NCI-H1092 (cell line): ENCODE measurements at places on chromosomes 7 and 10.

GRCh38 chr7:70134029-70134770 lies 535.9 kb downstream of the AUTS2 start:
- no peak for DNase-seq

DNA sequence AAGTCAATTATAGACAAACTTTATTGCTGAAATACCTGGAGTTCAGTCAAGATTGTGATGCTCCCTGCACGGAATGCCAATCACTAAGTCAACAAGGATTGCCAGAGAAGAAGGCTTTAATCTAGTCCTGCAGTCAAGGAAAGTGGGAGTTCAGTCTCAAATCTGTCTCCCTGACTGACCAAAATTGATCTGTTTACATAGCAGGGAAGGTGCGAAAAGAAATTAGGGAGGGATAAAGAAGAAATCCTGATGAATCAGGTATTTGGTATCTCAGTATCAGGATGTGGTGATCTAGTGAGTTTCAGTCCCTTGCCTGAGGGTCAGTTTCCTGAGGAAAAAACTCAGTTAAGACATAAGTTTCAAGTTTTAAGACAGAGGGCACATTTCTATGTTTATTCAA lies 2.1 kb upstream of the AKR1D1 start:
- no peak for DNase-seq

- no peak for DNase-seq
Measured at GRCh38 chr7:21912305-21912704, 33.4 kb downstream of the CDCA7L start.

DNA sequence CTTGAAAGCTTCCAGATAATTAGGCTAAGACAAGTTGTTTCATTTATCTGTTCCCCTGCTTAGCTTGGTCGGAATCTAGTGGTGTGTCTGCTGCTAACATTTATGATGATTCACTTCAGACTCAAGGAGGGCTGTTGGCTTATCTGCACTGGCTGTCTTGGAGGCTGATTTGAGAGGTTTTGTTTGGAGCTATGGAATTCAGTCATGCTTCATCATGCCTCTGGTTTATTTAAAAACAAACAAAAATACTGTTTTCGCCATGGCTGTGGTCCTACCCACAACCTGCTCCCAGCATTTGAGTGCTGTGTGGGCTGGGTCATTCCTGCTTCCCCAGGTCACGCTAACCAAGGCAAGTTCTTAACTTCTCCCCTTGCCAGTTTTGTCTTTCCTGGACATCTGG lies 11.7 kb upstream of the ARPC1B start:
- DNase-seq, result no peak

- no peak for DNase-seq
Measured at GRCh38 chr10:124090601-124091209, 2.7 kb downstream of the CHST15 start.

GRCh38 chr7:4805110-4805983 lies 29.9 kb downstream of the AP5Z1 start:
- no peak for DNase-seq

GRCh38 chr10:86234541-86235270 lies 131.9 kb downstream of the GRID1 start:
- no peak for DNase-seq

- DNase-seq, result no peak
Measured at GRCh38 chr7:25805027-25805687, 346.8 kb upstream of the NFE2L3 start.

GRCh38 chr10:34186745-34187144 lies 628.4 kb downstream of the PARD3 start:
- no peak for DNase-seq

DNA sequence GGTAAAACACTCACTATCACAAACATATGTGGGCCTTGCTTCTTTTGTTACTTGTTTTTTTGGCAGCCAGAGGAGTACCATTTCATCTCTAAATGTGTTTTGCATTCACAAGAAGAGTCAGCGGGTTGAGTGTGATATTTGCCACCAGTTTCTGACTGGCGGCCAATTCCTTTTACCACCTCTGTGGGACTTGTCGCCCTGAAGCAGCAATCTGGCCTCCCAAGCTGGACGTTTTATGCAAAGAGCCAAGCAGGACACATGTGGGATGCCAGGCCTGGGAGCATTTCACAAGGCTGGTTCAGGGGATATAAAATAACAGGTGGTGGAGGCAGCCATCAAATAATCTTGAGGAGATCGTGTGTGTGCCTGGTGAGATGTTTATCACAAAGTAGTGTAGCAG lies 61.8 kb upstream of the TRIL start:
- DNase-seq, result peak; percentile 71

DNA sequence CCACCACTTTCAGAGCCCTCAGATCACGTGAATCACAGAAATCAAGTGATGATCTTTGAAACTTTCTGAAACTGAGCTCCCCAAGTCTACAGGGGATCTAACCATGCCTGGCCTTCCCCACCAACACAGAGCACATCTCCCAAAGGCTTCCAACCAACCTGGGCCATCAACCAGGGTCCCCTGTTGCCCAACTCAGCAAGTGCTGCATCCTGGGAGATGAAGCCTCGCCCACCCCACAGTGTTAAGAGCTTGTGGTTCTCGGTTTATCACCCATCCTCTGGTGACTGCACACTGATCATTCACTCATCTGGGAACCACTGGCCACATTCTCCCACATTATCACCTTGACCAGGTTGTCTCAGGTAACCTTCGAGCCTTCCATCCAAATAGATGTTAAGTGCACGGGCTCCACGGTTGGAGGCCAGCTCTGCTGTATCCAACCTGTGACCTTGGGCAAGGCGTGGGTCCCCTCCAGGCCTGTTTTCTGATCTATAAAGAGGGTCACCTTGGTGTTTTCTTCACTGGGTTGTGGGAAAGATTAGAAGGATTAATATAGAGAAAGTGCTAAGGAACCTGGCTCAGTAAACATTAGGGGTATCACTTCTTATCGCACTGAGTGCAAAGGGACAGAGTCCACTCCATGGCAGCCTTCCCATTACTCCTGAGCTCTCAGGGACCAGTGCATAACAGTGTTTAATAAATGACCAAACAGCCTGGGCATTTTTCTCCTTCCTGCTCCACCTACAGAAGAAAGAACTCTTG lies 3.6 kb downstream of the ZNF488 start:
- DNase-seq, result no peak

- no peak for DNase-seq
Measured at GRCh38 chr10:13681528-13681927, 94.8 kb downstream of the PRPF18 start.

DNA sequence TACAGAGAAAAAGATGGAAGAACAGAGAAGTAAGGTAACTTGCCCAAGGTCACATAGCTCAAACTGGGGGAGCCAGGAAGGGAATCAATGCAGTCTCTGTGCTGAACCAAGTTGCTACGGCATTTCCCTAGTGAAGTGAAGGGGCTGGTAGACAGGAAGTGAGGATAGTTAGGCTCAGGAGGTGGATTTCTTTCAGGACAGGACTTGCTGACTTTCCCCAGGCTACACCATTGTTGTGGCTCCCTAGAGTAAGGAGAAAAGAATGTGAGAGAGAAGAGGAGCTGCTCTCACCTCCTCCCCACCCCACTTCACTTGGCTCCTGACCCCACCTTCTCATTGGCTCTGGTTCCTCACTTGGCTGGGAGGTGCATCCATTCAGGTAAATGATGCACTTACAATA lies 316.9 kb downstream of the INHBA start:
- no peak for DNase-seq

- no peak for DNase-seq
Measured at GRCh38 chr10:123890226-123890625, 1.4 kb downstream of the CPXM2 start.

DNA sequence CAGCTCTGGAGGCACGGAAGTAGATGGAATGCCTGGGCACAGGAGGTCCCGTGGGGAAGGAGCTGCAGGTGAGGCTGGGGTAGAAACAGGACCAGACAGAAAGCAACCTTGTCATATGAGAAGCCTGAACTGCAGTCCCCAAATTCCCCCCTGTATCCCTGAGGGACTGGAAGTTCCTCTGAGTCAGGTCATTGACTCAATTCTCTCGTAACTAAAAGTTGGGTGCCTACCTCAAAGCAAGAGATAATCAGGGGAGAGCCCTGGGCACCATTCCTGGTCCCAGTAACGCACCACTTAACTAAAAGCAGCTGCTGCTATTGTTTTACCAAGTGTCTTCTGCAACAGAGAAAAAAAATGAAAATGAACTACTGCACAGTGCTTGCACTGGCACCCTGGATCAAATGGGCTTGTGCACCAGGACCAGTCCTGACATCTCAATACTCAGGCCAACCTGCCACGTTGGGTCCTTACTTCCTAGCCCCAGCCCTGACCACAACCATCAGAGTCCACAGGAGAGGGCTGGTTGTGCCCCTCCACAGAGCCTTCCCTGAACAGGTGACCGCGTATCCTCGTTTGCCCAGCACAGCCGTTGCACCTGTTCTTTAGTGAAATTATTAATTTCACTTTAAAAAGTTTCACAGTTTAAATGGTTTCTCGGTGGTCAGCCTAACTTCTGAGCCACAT lies 79.3 kb downstream of the GRID1 start:
- DNase-seq, result no peak

DNA sequence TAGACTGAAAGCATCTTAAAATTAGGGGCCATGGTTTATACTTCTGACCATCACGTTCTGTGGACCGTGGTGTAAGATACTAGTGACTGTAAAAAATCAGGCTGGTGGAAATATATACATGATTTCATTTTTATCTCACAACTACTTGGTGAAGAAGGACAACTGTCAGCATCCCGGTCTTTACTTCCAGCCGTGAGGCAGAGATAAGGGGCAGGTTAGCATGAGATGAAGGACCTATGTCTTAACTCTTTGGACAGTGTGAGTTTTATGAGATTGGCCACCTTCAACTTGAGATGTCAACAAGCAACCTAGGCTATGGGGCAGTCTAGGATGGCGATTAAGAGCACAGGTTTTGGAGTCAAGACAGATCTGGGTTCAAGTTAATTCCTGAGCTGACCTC lies 37.5 kb upstream of the FAM171A1 start:
- no peak for DNase-seq

DNA sequence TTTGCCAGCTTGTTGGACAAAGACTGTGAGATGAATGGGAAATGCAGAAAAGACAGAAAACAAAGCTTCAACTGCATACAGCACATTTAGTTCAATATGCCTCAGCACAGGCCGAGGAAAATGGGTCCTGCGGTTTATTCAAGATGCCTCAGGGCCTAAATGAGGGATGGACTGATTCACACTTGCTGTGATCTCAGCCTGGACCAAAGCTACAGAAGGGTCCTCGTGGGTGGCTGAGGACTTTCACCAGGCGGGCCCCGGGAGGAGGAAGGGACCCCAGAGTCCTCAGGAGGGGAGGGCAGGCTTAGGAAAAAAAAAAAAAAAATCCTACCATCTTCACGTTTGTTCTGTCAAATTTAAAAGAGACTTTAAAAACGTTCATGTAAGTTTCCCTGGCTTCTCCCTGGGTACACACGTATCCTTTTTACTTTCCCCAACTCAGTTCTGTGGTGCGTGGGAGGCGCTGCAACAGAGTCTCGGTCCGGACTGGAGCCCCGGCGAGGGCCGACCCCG lies 624 bp upstream of the ZNF783 start:
- no peak for DNase-seq

- no peak for DNase-seq
Measured at GRCh38 chr10:28246023-28246422, 56.8 kb downstream of the MPP7 start.

GRCh38 chr7:22565315-22565811 lies 65.4 kb upstream of the STEAP1B start:
- no peak for DNase-seq

DNA sequence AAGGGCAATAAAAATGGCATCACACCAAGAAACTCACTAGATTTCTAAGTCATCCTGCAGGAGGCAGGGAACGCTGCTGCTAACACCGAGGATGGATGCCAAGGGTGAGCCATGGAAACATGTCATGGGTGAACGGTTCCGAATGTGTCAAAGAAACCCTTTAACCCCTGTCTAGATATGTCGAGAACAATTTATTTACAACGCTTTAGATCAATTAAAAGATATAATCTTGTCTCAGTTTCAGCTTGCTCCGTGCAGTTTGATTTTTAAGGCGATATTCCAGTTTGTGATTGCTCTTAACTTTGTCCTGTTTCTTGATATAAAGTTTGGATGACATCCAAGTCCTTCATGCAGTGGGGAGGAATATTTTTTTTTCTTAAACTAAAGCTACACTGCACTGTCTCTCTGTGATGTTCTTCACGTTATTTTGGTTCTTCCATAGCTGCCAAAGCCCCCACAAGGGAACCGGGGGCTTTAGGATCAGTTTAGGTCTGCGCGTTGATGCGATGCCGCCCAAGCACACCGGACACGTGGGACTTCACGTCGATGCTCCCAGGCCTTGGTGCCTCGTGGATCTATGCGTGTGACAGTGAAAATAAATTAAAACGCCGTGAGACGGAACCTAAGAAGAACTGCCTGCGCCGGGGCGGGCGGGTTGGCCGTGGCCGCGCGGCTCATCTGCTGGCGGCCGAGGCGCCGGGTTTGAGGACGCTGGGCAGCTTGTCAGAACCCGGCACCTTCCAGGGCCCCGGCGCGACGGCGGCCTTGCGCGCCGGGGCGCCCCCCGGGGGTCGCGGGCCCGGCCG lies 220.3 kb downstream of the PHTF2 start:
- DNase-seq, result peak; percentile 42

DNA sequence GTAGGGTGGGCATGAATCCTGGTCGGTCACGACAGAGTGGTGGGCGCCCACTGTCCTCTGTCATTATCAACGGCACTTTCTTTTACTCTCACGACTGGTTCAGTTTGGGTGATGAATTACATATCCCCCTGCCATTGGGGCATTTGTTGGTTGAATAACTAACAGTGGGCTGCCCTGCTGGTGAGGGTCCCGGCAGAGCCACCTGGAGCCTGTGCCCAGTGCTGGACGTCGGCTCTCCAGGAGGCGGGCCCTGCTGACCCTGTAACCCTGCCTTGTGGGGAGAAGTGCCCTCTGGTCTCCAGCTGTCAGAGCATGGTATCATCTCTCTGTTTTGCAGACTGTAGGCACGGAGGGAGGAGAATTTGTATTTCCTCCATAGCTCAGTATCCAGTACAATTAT lies 199.1 kb downstream of the GLRX3 start:
- DNase-seq, result no peak

GRCh38 chr10:78212060-78212785 lies 178.6 kb downstream of the RPS24 start:
- peak; percentile 33 for DNase-seq

- DNase-seq, result no peak
Measured at GRCh38 chr10:129678186-129678585, 211.1 kb downstream of the MGMT start.

GRCh38 chr7:932651-932975 lies 21.9 kb downstream of the ADAP1 start:
- no peak for DNase-seq

DNA sequence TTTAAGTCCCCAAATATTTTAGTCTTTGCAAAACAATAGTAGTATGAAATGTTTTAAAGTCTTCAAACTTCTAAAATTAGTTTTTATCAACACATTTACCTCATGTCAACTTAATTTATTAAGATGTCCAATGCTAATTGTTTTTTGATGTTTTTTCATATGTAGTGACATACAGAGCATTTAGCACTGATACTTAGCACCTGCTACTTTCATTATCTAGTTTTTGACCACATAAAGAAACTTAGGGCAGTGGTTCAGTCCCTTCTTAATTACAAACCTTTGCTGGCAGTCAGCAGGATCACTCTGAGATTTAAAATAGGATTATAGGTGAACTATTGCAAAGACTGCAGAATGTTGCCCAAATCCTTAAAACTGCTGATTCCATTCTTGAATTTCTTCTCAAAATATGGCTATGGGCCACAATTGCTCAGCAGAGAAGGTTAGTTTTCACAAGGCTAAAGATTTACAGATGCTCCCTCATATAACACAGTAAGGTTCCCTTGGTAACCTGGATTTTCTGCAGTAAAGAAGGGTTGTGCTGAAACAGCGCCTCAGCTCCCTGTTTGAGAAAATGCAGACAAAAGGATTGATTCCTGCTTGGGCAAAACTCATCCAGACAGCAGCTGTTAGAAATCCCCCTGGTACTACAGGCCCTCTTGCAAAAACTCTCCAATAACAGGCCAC lies 3.4 kb downstream of the GPR85 start:
- no peak for DNase-seq
